Right ventricle myocardium superior (tissue), 1 donor: ENCODE measurements at places on chromosomes 6 and 20.

- DNase-seq, result no peak
Observed at GRCh38 chr20:22584922-22585785, 782 bp upstream of the FOXA2 start.

DNA sequence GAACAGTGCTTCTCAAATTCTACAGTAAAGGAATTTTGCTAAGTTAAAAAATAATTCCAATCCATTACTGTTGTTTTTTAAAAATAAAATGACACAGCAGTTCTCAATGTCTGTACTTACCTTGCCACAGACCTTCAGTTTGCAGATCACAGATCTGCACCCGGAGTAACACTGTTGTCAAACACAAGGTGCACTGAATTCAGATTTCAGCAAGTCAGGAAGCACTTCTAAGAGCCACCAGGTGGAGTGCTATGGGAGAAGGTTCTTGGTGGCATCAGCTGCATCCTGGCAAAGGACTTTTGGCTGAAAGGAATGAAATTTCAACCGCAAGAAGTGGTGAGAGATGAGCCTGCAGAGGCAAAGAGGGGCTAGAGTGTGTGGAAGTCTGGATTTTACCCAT, 17.4 kb downstream of the RSPH4A start:
- DNase-seq, result no peak

- no peak for DNase-seq
Observed at GRCh38 chr6:1839361-1839760, 229.6 kb downstream of the FOXC1 start.

- DNase-seq, result no peak
Observed at GRCh38 chr6:69238067-69238466, 558.7 kb downstream of the LMBRD1 start.

- DNase-seq, result no peak
Observed at GRCh38 chr20:35831029-35831428, 59.2 kb downstream of the PHF20 start.

GRCh38 chr20:61114493-61115175, 137.4 kb upstream of the CDH4 start:
- DNase-seq, result no peak
